ENCODE measurements at places on chromosomes 7 and 10.

- no peak for DNase-seq
These were observed 3.2 kb upstream of the ASAH2 start for GRCh38 chr10:50254479-50254878.

GRCh38 chr10:116926426-116926825 is 77.1 kb downstream of the ENO4 start:
- DNase-seq: no peak

GRCh38 chr7:114365791-114366190 is 48.8 kb upstream of the FOXP2 start:
- DNase-seq: no peak

DNA sequence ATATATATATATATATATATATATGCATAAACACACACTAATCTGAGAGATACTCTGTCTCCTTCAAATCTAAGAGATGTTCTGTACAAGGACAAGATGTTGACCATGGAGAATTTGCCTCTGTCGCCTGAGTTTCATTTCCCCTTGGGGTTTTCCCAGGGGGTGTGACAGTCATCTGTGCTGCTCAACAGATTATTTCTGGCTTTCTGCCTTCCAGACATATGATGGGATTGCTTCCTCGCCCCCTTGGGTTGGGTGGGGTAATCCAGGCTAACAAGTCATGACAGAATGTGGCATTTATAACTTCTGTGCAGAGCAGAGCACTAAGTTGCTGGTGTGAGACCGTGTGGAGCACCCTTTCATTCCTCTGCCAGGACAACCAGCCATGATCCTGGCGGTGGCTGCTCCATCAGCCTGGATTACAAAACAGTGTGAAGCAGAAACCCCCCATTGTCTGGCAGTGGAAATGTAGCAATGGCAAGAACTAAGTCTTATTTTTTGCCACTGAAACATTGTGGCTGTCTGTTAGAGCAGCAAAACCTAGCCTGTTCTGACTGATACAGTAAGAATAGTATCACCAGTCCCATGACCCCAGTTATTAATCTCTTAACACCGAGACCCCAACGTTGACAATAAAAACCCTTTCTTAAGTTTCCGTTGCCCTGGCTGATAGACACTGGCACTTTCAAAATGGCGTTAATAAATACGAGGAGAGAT is 13.7 kb upstream of the USP6NL start:
- DNase-seq: no peak

DNA sequence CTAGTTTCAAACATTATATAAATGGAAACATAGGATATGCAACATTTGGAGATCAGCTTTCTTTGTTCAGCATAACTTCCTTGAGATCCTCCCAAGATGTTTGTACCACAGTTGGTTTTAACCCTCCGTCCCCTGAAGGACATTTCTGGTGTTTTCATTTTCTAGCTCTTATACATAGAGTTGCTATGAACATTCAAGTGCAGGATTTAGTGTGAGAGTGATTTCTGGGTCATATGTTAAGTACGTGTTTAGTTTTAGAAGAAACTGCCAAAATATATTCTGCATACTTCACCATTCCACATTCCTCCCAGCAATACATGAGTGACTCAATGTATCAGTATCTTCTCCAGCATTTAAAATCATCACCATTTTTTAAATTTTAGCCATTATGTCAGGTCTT is 588.7 kb upstream of the PFKP start:
- DNase-seq: no peak

DNA sequence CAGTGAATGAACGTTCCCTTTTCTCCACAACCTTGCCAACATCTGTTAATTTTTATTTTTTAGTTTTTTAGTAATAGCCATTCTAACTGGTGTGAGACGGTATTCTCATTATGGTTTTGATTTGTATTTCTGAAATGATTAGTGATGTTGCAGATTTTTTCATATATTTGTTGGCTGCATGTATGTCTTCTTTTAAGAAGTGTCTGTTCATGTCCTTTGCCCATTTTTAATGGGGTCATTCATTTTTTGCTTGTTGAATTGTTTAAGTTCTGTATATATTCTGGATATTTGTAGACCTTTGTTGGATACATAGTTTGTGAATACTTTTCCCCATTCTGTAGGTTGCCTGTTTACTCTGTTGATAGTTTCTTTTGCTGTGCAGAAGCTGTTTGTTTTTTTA is 73.9 kb upstream of the MSRB2 start:
- no peak for DNase-seq

DNA sequence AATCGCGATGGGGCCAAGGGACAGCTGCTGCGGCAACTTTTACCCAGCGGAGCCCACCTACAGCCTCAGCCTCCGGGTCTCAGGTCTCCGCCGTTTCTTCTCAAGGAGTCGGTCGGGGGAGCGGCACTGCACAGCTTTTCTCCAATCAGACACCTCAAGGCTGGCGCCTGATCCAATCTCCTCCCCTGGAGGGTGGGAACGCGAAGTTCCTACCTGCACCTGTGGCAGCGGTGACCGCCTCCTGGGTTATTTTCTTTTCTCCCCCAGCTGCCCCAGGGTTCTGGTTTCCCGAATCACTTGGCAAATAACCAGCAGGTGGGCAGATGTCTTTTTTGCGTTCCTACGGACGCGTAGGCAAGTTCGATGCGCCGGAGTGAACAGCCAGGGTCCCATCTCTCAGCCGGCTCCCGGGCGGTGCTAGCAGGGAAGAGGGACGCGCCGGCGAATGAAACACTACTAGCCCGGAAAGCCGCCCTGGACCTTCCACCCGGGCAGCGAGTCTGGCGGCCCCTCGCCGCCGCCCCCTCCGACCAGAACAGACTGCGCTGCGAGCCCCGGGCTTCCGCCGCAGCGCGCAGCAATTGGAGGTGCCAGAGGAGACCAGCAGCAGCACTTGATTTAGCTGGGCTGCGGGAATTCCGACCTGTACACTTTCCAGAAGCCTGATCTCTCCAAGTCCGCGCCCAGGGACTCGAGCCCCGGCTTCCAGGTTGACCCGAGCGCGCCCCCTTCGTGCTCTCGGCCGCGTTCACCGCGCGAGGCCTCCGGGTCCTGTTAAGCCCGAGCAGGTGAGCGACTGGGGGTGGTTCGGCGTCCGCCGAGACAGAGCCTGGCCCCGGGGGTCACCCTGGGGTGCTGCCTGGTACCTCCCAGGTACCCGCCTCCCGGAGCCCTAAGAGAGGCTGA is at the start of gene PRR15:
Gene PRR15 (plus strand): TSS at position 246 of the 906 bp plus-strand sequence. CDS start 2,495 bp downstream, outside the sequence.
- DNase-seq: peak; percentile 66

DNA sequence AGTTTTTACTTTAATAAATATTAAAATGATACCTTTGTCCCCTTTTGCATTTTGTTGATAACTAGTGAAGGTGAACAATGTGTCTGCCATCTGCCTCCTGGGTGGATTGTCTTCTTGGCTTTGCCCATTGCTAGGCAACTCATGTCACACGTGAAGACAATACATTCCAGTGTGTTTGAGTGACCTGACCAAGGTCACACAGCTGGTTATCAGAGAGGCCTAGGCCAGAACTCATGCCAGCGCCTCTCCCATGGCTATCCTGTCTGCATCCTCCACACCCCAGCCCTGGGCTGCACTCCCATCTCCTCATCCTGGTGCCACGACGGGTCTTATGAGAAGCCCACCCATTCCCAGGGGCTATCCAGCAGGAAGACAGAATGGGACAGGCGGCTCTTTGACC is 108.7 kb downstream of the PLCE1 start:
- no peak for DNase-seq

DNA sequence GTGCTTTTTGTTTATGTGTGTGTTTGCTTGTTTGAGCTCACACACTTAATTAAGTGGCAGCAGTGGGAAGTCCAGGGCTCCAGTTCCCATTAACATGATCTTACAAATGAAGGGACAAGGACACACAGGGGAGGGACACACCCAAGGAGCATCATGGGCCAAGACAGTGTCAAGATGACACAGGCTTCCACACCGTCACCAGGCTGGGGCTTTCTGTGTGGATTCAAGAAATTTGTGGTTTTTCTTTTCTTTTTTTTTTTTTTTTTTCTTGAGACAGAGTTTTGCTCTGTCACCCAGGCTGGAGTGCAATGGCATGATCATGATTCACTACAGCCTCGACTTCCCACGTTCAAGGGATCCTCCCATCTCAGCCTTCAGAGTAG is 173.6 kb downstream of the KIAA1217 start:
- no peak for DNase-seq

DNA sequence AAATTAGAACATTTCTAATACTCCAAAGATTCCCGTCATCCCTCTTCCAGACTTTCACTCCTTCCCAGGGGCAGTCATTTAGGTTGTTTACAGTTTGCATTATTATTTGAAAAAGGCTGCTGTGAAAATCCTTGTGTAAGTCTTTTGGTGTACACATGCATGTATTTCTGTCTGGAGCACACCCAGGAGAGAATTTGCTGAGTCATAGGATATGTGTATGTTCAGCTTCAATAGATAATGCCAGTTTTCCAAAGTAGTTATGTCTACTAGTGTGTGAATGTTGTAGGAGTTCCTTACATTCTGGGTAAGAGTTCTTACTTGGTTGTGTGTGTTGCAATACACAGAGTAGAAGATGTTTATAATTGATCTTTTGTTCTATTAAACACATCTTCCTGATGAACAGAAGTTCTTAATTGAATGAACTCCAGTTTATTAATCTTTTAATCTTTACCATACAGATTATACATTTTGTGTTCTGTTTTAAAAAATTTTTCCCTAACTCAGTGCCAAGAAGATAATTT is 25.3 kb downstream of the CROT start:
- DNase-seq: no peak

DNA sequence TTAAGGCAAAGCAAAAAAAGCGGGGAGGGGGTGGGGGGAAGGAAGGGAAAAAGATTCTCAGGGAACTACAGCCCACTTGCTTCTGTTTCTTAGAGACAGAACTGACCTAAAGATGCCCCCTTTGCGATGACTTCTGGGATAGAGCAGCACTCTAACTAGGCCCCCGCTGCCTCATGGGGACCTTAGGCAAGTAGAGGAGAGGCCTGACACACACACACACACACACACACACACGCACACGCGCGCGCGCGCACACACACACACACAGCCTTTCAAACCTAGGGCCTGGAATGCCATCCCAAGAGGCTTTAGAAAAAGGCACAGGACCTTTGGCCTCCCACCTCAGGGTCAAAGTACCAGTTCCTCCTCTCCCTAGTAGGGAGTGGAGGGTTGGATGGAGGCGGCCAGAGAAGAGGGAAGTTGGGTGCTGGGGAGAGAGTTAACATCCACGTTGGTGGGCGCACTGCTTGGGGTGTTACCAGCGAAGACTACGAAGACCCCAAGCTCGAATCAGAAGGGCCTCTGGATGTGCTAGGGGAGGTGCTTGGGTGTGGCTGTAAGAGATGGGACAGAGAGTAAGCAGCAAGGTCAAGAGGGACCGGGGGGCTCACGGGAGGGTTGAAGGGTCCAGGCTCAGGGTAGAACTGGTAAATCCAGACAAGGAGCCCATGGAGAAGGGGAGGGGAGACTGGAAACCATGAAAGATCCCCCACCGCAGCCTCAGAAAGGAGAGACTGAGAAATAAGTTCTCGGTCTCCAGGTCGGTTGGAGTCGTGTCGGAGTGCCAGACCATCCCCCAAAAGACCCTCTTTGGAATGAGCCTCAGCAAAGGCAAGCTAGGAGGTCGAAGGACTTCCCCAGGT is 1.2 kb upstream of the COL1A2 start:
- DNase-seq: no peak

DNA sequence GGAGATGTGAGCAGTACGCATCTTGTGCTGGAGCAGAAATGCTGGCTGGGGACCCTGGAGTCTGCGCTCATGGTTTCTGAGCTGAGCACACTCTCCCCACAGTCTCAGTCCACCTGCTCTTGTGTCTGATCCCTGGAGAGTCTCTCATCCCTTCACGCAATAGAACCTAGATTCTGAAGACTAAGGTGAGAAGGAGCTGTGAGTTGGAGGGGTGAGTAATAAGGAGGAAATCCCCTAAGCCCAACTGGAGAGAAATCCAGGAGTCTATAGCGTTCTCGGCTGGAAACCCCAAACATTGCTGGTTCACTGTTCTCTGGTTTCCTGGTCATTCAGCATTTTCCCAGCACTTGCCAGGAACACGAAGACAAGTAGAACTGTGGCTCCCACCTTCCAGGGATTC is 68.3 kb upstream of the SMNDC1 start:
- no peak for DNase-seq

DNA sequence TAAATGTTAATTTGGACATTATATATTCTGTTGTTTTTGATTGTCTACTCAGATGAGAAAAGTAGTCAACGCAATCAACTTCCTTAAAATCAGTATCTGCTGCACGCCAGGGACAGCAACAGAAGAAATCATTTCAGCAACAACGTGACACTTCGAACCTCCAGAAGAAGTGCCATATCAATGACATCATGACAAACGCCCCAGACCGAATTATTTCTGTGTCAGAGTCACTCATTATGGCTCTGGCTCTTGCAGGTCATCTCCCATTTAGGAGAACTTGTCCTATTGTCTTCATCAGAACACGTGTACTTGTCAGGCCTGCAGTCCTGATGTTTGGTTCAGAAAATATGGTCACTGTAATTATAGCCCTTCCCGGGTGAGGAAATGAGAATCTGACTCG is 276.3 kb downstream of the ADARB2 start:
- no peak for DNase-seq

GRCh38 chr7:133478591-133479135 is 225.8 kb downstream of the EXOC4 start:
- no peak for DNase-seq

DNA sequence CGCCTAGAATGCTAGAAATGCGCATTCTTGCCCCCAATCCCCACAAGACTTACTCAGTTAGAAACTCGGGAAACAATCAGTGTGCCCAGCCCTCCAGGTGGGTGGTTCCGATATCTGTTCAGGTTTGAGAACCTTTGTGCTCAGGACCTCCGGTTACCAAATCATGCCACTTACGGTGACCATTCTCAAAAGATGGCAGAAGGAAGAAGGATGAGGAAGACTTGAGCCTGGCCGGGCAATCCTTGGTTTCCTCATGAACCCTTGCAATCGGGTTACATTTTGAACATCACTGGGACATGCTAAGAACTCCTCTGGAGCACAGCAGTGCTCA is 52.1 kb downstream of the RBM17 start:
- no peak for DNase-seq

- no peak for DNase-seq
These were observed 396.6 kb upstream of the KLF6 start for GRCh38 chr10:4181621-4182049.

- DNase-seq: no peak
These were observed 97.9 kb upstream of the SH2B2 start for GRCh38 chr7:102188746-102189145.

DNA sequence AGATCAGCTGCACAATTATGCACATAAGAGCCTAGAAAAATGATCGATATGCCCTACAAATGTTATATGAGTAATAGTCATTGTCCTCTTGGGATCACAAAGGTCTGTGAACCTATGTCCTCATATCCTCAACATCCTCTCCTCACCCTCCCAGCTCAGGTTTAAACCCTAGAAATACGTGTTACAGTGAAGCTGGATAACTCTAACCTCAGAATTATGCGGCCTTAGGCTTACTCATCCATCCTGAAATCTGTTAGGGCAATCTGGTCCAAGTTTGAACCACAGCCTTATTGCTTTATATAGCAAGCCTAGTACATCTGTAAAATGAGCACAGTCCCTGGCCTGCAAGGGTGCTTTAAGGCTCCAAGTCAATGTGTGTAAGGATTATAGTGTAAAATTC is 84.2 kb upstream of the FRMD4A start:
- no peak for DNase-seq

GRCh38 chr10:90872648-90873020 is 860 bp downstream of the RPP30 start:
- DNase-seq: no peak

All from HEK293T (cell line).